ENCODE measurements at places on chromosomes 16 and 17.

DNA sequence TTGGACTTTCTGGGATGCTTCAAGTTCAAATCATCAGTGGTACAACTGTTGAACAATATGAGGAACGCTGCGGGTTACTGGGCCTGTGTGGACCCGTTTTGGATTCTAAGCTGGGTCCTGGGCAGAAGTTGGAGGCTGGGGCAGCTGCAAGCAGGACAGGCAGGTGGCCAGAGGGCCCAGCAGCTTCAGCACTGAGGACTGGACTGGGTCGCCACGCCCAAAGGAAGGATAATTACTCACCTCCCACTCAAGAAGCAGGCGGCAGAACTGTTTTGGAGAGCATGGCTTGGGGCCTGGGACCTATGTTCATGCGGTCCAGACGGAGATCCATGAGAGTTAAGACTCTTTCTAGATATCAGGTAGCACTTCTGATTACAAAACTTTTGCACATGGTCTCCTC, 1.5 kb upstream of the ZNHIT3 start:
- DNase-seq = no peak

- DNase-seq = no peak
These were observed 31.3 kb downstream of the ZNF423 start for GRCh38 chr16:49824593-49824992.

- no peak for DNase-seq
These were observed 32.0 kb upstream of the DNAH17 start for GRCh38 chr17:78609191-78609641.

GRCh38 chr17:39659279-39660010, 5.7 kb upstream of the TCAP start:
- no peak for DNase-seq

- DNase-seq = no peak
These were observed 331.8 kb downstream of the TMEM114 start for GRCh38 chr16:8258523-8258922.

GRCh38 chr16:8863594-8864424, 5.0 kb downstream of the CARHSP1 start:
- no peak for DNase-seq

DNA sequence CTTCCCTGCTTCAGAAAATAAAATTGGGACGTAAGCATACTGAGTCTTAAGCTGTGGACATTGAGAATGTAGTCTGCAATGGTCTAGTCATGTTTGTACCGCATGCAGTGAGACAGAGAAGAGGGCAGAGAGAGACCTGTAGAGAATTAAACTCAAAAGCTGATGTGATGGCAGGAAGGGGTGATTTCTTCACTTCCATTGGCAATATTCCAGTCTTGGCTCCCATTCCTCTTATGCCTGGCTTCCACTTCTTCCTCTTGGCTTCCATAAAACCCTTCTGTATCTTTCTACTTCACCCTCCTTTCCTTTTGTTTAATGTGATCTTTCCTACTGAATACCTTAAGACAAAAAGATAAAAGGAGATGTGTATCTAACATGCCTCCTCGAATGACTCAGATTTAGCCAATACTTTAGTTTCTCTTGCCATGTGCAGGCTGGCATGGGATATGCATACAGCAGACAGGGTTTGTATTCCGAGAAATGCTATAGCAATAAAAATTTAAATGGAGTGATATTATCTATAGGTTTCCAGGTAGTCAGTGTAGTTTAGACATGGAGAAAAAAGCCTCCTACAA, 423.1 kb upstream of the DYNLRB2 start:
- no peak for DNase-seq

DNA sequence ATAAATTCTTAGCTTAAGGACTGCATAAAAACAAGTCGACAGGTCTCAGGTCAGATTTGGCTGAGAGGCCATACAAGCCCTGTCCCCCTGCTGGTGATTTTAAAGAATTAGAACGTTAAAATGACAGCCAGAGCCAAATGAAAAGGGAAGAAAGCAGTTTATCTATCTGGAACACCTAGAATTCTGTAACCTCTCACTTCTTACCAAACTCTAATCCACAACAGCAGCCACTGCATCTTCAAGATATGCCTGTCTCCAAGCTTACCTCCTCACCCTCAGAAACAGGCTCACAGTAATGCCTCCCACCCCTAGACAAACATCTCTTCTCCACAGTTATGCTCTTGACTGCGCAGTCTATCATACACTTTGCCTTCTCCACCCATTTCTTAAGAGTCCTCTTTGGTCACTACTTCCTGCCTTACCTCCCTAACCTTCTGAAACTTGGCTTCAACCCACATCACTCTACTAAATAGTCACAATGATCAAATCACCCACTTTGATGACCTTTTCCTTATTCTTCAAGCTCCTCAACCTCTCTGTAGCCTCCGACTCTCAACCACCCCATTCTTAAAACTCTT, 14.2 kb downstream of the ANKFY1 start:
- no peak for DNase-seq

GRCh38 chr16:88471115-88471514, 18.0 kb downstream of the ZFPM1 start:
- no peak for DNase-seq

- no peak for DNase-seq
These were observed 356.2 kb upstream of the SALL1 start for GRCh38 chr16:51507286-51507685.

GRCh38 chr16:50263940-50264929, 2.1 kb upstream of the ADCY7 start:
- DNase-seq = no peak

DNA sequence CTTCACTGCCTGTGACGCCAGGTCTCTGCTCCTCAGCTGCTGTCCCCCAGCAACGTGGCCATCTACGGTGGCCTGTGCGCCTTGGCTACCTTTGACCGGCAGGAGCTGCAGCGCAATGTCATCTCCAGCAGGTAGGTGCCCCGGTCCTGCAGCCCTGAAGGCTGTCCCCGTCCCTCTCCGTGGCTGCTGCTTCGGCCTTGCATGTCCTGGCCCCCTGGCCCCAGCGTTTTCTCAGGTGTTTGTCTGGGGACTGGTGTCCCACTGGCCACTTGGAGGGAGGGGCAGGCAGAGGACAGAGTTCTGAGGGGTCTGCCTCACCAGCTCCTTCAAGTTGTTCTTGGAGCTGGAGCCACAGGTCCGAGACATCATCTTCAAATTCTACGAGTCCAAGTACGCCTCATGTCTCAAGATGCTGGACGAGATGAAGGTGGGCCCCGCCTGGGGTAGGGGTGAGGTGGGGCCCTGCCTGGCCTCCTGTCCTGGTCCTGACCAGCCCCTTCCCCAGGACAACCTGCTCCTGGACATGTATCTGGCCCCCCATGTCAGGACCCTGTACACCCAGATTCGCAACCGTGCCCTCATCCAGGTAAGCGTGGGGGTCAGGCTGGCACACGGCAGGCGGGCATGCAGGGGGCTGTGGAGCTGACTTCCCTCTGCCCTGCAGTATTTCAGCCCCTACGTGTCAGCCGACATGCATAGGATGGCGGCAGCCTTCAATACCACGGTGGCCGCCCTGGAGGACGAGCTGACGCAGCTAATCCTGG, 4.4 kb downstream of the GPS1 start:
- DNase-seq = no peak

GRCh38 chr17:74785981-74786360, 9.8 kb upstream of the NAT9 start:
- DNase-seq = no peak

- peak; percentile 99 for DNase-seq
These were observed at the start of gene CORO7 for GRCh38 chr16:4416200-4417032. TSS of gene CORO7 (minus strand) at chr16:4416596. CDS start at chr16:4416518, 78 bp downstream.

DNA sequence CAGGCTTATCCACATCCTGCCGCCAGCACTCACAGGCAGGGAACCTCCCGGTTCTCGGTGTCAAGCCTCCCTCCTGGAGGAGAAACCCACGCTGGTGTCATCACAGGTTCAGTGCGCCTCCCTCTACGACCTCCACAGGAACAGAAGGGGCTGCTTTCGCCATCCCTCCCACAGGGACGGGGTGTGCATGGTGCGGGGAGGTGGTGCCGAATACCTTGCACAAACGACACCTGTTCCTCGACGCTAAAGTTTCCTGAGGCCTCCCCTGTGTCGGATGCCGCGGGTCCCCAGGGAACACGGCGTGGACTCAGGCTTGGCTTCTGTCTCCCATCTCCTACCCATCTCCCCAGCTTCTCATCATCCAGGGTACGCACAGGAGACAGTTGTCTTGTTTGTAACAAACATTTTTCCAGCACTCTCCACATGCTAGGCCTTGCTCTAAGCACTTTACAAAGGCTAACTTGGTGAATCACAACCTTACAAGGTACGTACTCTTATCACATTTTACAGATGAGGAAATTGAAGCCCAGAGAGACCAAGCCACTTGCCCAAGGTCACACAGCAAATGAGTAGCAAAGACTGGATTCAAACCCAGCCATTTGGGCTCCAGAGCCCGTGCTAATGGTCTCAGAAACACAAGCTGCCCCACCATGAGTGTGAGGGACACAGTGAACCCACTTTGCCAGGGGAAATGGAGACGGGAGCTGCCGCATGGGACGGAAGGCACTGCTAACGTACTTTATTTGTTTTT, 271.6 kb downstream of the C16orf95 start:
- DNase-seq = no peak

GRCh38 chr17:887551-888209, 91.9 kb downstream of the NXN start:
- DNase-seq = no peak

DNA sequence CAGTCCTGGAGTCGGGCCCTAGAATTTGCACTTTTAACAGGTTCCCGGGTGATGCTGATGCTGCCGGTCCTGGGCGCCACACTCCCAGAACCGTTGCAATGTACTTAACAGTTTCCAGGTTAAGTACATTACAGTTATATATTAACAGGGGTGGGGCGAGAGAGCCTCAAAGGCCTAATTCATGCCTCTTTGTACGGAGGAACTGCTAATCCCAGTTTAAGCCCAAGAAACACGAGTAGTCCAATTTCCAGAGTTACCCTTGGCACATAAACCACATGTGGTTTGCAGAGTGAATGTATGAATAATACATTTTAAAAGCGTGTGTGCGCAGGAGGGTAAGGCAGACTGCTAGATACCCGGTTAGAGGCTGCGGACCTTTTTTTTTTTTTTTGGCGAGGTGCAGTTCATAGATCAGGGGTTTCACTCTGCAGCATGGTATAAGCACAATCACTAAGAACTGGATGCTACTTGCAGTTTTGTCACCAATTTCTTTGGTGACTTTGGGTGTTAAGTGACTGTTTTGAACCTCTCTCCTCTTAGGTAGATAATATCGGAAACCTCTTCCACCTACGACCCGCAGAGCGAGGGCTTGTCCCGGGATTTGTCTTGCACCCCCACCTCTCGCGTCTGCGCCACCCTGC, 713 bp downstream of the COX11 start:
- no peak for DNase-seq
